ENCODE measurements at places on chromosomes 4 and X.

- DNase-seq: no peak
Measured at GRCh38 chrX:37638047-37638446, 47.5 kb upstream of the XK start.

DNA sequence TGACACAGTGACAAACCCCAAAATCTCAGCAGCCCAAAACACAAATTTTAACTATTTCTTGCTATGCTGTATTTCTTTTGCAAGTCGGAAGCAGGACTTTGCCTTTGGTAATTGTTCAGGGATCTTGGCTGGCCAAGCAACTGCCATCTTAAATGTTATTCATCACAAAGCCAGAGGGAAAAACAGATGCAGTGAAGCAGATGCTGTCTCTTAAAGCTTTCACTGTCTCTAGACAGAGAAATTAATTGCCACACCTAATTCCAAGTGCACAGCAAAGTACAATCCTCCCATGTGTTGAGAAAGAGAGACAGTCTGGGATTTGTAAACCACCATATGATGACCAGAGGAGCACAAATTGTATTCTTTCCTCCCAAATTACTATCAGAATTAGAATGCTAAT is 30.0 kb upstream of the GALNT7 start:
- no peak for DNase-seq

DNA sequence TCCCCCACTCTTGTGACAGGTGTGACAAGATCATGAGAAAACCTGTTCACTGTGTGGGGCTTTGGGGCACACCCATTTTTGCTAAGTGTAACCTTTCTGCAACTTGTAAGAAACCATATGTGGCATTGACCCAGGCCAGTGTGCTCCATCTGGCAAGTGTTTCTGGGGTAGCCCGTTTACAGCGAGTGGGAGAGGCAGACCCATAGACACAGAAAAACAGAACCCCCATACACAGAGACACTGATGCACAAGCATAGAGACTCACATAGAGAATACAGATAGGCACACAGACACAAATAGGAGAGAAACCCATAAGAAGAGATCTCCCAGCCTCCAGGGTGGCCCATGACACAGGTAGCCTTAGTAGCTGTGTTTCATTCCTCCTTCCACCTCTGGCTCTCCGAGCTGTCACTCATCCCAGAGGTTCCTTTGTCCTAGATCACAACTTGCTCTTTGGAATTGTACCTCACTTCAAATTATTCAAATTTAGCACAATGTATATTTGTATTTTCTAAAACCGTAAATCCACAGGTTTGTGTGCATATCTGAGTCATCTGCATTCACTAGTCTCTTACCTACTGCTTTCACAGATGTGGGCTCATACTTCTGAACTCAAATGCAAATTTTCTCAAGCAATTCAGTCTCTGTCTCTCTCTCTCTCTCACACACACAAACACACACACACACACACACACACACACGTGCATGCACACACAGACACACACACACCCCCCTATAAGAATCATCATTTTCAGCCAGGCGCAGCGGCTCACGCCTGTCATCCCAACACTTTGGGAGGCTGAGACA is 114.4 kb downstream of the SH3KBP1 start:
- DNase-seq: no peak

DNA sequence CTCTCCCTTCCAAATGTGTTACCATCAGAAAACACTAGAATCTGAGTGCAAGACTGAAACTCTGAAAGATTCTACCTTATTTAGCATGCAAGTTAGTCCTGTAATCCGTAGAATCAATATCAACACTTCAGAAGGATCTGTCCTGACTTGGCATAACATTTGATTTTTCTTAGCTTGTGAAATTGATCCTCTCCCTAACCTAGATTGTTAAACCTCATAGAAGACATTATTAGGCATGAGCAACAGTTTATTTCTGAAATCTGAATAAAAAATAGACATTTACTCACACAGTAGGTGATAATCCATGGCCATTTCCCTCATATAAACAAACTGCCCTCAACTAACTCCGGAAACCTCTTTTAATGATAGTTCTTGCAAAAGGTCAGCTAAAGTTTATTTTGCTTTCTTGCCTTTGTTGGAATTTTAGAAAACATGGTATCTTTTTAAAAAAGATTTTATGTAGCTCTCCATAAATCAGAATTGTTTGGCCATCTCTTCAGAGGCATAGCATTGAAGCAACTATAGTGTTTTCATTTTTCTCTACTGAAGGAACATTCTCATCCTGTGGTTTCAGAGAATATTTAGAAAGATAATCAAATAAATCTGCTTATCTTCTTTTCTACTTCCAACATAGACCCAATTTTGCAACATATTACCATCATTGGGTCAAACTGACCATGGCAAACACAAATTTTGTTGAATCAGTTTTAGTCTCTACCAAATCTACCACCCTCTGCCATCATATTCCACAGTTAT is 38.5 kb upstream of the PDLIM5 start:
- no peak for DNase-seq

DNA sequence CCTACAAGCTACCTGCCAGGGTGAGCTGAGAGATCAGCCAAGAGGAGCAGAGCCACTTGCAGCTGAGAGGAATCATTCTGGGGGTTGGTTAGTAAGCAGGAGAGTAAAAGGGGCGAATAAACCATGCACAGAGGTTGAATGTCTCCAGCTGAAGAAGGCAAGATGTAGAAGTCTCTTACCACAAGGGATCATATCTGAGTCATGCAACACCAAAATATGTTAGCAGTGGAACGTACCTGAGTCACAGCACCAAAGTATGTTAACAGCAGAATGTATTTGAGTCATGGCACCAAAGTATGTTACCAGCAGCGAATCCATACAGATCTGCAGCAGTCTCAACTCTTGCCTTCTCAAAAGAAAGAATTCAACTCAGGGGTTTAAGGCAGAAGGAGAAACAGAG is 29.9 kb downstream of the C4orf51 start:
- DNase-seq: no peak

- no peak for DNase-seq
Measured at GRCh38 chrX:13216139-13216538, 103.7 kb downstream of the ATXN3L start.

GRCh38 chr4:108820492-108821350 is 57.9 kb upstream of the ETNPPL start:
- no peak for DNase-seq

- no peak for DNase-seq
Measured at GRCh38 chrX:23478056-23478455, 143.4 kb downstream of the PTCHD1 start.

- DNase-seq: no peak
Measured at GRCh38 chr4:182978152-182978827, 61.1 kb upstream of the DCTD start.

GRCh38 chr4:152448038-152448707 is 87.7 kb downstream of the FBXW7 start:
- DNase-seq: no peak

DNA sequence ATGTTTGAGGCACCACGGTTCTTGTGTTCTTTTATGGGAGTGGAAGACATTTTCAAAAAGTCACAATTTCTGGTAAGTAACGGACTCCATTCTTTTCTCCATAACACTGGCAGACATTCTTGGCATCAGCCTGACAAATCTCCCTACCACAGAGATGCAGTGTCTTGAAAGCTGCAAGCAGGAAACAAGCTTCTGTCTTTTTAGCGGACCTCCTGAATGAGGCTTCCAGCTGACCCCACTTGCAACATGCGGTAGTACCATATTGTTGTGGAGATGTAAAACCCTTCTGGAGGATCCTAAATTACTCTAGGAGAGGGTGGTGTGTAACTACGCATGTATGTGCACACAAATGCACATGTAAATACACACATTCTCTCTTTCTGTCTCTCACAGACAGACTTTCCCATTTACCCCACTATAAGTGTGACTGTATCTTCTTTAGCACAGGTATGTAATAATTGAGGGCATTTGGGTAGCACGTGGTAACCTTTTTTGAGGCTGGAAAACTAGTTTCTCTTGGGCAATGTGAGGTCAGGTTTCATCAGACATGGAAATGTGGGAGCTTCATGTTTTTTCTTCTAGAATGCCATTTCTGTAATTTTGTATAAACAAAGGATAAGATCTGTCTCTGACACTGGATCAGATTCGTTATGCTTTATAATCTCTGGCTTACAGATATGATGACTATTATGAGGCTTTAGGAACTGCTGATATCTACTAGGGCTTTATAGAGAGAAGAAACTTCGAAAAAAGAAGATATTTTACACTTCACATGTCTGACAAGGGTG is 130.1 kb downstream of the MGST2 start:
- DNase-seq: no peak

DNA sequence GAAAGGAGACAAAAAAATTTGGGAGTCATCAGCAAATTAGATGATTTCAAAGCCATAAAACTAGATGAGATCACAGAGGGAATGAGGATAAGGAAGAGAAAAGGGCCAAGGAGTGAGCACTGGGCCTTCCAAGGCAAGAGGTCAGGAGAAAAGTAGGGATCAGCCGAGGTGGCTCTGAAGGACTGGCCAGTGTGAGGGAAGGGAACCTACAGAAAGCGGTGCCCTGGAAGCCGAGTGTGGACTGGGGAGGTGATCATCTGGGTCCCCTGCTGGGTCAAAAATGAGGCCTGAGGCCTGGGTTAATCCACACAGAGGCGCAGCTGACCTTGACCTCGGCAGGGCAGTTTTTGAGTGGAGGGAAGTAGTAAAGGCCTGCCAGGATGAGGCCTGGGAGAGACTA is 133.8 kb downstream of the SMIM20 start:
- DNase-seq: no peak

DNA sequence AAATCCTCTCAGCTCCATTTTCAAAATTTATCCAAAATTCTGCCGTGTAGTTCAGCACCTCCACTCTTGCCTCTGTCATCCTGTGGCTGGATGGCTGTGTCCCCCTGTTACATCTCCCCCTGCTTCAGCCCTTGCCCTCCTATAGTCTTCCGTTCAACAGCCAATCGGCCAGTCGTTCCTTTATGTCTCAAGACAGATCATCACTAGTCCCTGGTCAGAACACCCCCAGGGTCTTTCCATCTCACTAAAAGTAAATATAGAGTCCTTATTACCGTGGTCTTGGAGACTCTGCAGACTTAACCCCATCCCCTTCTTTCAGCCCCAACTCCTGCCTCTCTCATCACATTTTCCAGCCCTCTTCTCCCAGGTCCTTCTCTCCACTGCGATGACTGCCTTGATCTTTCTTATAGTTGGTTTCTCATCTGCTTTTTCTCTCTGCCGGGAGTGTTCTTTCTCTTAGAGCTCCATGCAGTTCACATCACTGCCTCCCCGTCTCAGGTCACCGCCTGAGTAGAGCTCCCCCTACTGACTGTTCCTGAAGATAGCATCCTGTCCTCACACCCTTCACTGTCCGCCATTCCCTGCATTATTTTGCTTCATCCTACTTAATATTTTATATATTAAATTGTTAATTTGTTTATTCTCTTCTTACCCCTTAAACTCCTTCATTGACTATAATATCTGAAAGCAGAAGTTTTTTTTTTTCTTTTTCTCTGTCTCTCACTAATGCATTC is 736.9 kb upstream of the MAGEB2 start:
- no peak for DNase-seq

DNA sequence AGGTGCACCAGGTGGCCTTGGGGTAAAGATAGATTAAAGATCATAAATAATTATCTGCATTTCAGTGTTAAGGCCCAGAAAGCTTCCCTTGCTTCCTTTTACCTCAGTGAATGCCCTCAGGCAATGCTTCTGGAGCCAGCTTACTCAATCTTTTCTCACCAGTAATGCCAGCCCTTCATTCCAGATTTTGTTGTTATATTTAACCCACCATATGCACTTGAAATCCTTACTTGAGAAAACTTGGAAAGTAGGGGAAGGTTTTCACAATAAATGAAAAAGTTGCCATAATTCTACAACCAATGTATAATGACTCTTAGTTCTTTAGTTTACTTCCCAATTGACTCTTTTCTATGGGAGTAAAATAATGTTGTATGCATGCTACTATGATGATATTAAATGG is 17.1 kb upstream of the PBDC1 start:
- DNase-seq: no peak

DNA sequence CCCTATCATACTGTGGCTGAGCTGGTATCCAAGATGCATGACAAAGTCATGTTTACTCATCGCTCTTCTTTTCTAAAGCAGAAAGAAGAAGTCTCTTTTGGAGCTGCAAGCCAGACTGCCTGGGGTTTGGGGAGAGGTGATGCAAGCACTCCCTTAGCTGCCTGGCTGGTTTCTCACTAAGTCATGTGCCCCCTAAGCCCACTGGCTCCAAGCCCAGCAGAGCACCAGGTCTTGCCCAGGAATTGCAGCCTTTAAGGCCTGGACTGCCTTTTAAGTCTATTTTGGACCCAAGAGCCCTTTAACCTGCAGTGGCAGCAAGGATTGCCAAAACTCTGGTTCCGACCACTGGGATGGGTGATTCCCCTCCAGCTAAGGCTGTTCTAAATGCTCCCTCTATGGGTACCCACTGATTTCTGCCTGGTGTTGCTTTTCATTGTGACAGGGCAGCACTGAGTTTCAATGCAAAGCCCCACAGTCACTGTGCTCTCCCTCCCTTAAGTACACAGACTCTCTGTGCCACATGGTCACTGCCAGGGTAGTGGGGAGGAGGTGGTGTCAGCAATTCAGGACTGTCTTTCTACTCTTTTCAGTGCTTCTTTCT is 548.6 kb downstream of the TLL1 start:
- DNase-seq: no peak

GRCh38 chrX:7784580-7784979 is 58.4 kb upstream of the VCX start:
- DNase-seq: no peak

- DNase-seq: no peak
Measured at GRCh38 chr4:121686255-121686654, 10.5 kb downstream of the ANXA5 start.

GRCh38 chrX:154598656-154599055 is 13.7 kb downstream of the CTAG1A start:
- DNase-seq: no peak

DNA sequence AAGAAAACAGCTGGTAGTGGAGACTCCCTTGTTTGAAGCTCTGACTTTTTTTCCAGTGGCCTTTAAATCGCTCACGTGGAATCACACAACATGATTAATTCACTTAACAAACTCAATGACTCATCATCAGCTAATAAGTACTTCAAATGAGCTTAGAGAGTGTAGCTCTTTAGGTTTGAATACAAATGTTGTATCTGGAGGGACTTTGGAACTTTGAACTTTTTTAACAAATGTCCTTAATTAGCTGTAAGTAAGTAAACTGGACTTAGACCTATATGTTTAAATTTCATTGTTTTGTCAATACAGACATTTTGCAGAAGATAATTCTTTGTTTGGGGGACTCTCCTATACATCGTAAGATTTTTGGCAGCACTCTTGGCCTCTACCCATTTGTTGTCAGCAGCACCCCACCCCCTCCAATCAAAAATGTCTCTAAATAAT is 581.1 kb downstream of the SPRY1 start:
- no peak for DNase-seq

- peak; percentile 25 for DNase-seq
Measured at GRCh38 chr4:2535376-2536192, 863 bp upstream of the FAM193A start.

Data from activated T-helper 1 cell treated with anti-CD3 and anti-CD28 coated beads, Interleukin-2, amount 50 U/mL, for 16 hours (primary cell).